Fibroblast of skin of abdomen (primary cell): ENCODE measurements at places on chromosomes 4 and X.

DNA sequence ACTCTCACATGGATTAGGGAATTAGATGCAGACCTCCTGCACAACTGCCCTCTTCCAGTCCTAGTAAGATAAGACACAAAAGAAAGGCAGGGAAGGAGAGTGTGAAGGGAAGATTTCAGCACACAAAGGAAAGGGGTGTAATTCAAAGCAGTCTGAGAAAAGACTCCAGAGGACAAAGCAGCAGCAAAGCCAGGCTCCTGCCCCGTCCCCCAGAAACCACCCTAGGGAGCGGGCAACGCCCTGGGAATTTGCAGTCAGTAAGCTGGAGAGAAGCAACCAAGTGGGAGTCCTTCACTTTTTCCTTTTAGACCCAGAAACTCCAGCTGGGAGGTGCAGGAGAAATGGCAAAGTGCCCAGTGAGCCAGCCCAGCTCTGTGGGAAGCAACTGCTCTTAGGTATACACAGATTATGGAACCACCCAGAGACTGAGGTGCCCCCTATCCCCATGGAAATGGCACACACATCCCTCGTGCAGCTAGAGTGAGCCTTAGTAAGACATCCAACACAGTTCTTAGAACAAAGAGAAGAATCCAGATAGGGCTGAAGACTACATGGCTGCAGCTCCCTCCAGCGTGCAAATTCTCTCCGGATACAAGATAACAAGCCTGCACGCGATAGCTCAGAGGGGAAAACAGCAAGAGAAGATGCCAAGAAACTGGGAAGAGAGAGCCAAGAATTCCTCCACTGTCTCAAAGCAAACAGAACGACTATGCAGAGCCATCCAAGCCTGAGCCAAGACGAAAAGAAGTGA is 26.5 kb upstream of the IRAK1 start:
- peak; percentile 73 for DNase-seq

- peak; percentile 74 for DNase-seq
Observed at GRCh38 chrX:119236623-119237561, 807 bp downstream of the PGRMC1 start.

- peak; percentile 64 for DNase-seq
Observed at GRCh38 chrX:66633541-66633940, 5.3 kb downstream of the EDA2R start.

DNA sequence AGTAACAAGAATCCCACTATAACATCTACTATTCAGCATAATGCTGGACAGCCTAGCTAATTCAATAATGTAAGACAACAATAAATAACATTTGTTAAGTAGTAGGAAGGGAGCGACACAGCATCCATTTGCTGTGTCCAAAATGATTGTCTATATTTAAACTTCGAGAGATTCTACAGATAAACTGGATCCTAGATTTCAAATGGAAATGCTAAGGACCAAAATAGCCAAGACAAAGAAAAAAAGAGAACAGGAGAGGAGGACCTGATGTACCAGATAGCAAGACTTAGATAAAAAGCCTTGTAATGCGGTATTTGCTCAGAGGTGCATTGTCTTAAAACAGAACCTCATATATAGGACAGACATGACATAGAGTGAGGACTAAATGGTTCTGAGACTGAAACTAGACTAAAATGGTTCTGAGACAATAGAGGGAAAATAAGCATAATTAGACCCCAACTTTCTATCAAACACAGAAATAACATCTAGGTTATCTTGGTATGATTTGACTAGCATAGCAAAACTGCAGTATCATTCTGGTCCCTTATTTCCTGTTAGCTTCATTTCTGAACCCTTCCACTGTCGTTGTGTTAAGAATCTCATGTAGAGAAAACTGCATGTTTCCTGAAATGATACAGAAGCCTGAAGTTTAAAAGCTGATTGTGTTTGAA is 3.8 kb downstream of the HPGDS start:
- no peak for DNase-seq

GRCh38 chr4:117385526-117385925 is 300.1 kb upstream of the TRAM1L1 start:
- DNase-seq = peak; percentile 34

- DNase-seq = peak; percentile 86
Observed at GRCh38 chr4:151676301-151676700, 84.5 kb downstream of the GATB start.

- peak; percentile 88 for DNase-seq
Observed at GRCh38 chr4:141416219-141416618, 195.5 kb downstream of the ZNF330 start.

DNA sequence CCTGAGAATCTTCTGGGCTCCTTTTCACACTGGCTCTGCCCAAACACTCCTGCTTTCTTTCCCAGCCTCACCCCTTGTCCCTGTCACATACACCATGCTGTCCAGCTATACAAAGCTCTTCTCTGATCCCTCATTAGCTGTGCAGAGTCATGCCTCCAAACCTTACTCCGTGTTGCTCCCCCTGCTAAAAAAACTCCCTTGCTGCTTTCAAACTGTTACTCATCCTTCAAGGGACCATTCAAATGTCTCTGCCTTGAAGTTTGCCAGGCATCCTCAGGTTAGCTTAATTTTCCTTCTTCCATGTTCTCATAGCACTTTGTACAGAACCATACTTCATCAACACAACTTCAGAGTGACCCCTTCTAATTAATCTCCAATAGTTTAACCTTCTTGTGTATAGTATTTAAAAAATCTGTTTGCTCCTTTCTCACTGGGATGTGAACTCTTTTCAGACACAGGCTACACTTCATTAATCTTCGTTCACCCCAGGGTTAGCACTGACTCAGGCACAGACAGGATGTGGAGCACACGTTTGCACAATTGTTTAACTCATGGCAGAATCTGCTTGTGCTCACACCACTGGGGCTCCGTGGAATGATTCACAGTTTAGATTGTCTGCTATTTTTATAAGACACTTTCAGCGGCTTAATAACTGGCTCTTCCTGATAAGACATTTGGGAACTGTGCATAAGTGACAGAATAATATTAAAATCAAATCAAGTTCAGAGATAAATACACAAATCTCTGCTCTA is 21.4 kb upstream of the SEL1L3 start:
- DNase-seq = peak; percentile 79

GRCh38 chrX:128156204-128156603 is 104.0 kb upstream of the ACTRT1 start:
- no peak for DNase-seq

DNA sequence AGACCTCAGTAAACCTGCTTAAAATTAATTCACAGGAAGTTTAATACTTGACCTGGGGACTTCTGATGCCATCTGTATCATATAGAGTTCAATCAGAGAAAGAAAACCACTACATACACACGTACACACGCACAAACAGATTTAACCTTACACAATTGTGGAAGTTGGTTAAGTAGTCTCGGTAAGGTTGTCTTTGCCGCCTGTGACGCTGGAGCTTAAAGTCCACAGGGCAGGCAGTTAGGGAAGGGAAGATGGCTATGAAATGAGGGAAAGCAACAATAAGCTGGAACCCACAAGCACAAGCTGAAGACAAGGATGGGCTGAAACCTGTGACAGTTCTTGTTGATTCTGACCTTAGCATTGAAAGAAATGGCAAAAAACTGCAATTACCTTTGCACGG is 41.7 kb upstream of the TSPAN7 start:
- DNase-seq = no peak
